Neural crest cell (in vitro differentiated cells): ENCODE measurements at places on chromosomes 16 and 17.

DNA sequence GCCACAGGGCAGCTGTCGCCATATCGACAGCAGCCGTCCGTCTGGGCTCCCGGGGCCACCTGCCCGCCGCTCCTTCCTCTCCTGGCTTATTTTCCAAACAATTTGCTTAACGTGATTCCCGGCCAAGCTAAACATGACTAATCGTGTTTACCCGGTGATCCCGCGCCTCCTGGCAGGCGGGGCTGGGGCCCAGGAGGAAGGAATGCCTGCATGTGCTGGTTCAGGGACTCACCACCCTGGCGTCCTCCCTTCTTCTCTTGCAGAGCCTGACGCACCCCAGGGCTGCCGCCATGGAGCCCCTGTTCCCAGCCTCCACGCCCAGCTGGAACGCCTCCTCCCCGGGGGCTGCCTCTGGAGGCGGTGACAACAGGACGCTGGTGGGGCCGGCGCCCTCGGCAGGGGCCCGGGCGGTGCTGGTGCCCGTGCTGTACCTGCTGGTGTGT is 6.1 kb downstream of the SSTR5 start:
- DNase-seq, result no peak

GRCh38 chr16:1884155-1884760 is 12.3 kb upstream of the MEIOB start:
- no peak for DNase-seq

DNA sequence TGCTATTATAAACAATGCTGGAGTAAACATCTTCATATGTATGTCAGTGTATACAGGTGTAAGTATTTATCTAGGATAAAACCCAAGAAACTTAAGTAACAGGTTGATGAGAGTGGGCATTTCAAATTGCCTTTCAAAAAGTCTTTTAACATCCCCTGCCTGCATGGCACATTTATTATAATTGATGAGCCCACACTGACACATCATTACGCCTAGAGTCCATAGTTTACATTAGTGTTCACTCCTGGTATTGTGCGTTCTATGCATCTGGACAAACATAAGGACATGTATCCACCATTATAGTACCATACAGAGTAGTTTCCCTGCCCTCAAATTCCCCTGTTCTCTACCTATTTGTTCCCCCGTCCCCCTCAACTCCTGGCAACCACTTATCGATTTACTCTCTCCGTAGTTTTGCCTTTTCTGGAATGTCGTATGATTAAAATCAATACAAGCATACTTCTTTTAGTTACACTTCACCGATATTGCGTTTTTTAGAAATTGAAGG is 53.7 kb downstream of the NACA2 start:
- no peak for DNase-seq

DNA sequence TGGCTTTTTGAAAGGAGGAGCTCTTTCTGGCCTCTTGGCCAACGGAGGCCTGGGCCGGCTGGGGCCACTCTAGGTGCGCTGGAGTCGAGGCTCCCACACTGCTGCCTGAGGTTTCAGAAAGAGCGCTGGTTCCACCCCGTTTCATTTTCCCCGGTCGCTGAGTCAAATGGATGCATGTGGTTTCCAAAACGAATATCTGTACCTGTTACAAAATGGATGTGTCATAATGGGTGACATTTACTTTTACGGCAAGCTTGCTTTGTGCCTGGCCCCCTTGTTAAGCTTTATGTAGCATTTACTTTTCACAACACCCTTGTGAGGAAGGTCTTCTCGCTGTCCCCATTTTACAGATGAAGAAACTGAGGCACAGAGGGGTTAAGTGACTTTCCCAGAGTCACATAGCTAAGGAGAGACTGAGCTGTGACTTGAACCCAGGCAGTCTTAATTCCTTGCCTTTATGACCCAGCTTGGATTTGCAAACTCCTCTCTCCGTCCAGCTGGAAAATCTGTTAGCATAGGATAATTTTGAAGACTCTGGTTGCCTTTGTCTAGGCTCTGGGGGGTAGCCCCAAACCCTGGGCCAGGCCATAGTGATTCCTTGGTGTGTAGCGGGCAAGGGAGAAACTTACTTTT is 10.6 kb downstream of the KSR1 start:
- DNase-seq, result no peak

DNA sequence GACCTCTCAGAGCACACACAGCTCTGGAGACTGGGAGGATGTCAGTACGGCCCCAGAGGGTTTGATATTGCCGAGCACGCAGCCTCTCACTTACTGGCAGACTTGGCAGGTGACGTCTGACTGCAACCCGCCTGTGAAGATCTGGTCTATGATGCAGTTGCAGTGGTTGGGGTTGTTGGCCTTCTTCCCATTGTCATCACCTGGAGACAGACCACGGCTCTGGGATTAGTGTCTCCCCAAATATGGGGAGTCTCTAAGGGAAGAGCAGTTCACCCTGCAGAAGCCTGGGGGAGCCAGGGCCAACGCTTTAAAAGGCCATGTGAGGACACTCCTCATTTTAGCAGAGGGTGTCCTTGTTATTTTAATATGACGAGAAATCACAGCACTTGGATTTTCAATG is 30.1 kb downstream of the USP22 start:
- DNase-seq, result no peak

GRCh38 chr16:83068686-83069085 is 441.9 kb downstream of the CDH13 start:
- DNase-seq, result no peak
